ENCODE measurements at places on chromosomes 5 and 9. TPM values are rescaled to one million over a fixed set of nuclear protein-coding genes. Genes with fewer than 3 reads are reported as not detected.
A peak's percentile ranks its signal among the peaks of the same experiment; 100 is the strongest.

Gene SLC6A19
- 0.50 TPM for total RNA-seq

DNA sequence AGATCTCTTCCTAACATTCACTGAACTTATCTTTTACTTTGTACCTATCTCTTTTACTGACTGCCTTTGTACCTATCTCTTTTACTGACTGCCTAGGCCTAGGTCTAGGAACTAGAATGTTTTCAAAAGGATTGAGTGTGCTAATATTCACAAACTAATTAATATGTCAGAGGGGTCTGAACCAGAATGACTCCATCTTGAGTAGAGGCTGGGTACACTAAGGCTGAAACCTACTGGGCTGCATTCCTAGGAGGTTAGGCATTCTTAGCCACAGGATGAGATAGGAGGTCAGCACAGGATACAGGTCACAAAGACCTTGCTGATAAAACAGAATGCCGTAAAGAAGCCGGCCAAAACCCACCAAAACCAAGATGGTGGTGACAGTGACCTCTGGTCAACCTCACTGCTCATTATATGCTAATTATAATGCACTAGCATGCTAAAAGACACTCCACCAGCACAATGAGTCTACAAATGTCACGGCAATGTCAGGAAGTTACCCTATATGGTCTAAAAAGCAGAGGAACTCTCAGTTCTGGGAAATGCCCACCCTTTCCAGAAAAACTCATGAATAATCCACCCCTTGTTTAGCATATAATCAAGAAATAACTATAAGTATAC, 2.5 kb upstream of the RHOBTB3 start:
- peaks cover 85% of the 10 kb centered on the region for H3K4me1 ChIP-seq
- H3K4me3 ChIP-seq: no peak overlapping the region
- H3K27me3 ChIP-seq: peaks cover 11% of the 10 kb centered on the region

GRCh38 chr9:34125681-34126206, 754 bp downstream of the DCAF12 start:
- peak; percentile 62 for DNase-seq
- H3K4me3 ChIP-seq: peak overlapping the region; percentile 90
- no peaks in the 10 kb centered on the region for H3K27me3 ChIP-seq
- no peaks in the 10 kb centered on the region for H3K36me3 ChIP-seq

GRCh38 chr9:89621031-89621430, 16.2 kb downstream of the GADD45G start:
- H3K4me1 ChIP-seq: no peaks in the 10 kb centered on the region
- H3K4me3 ChIP-seq: no peak overlapping the region
- no peak overlapping the region for H3K27ac ChIP-seq
- H3K27me3 ChIP-seq: no peaks in the 10 kb centered on the region

Gene PCAT7
- not detected for total RNA-seq

- H3K4me1 ChIP-seq: no peaks in the 10 kb centered on the region
- no peak for DNase-seq
Measured at GRCh38 chr5:173340451-173340850, 12.2 kb upstream of the STC2 start.

GRCh38 chr9:134880484-134881312, at the start of gene FCN2:
TSS of gene FCN2 (plus strand) at chr9:134880810. CDS start at chr9:134880822, 12 bp downstream.
- H3K4me3 ChIP-seq: no peak within 1 kb of the TSS
- no peaks in the 10 kb centered on the region for H3K27me3 ChIP-seq
- no peaks in the 10 kb centered on the region for H3K36me3 ChIP-seq
- no peaks in the 10 kb centered on the region for H3K4me1 ChIP-seq
- DNase-seq: no peak

DNA sequence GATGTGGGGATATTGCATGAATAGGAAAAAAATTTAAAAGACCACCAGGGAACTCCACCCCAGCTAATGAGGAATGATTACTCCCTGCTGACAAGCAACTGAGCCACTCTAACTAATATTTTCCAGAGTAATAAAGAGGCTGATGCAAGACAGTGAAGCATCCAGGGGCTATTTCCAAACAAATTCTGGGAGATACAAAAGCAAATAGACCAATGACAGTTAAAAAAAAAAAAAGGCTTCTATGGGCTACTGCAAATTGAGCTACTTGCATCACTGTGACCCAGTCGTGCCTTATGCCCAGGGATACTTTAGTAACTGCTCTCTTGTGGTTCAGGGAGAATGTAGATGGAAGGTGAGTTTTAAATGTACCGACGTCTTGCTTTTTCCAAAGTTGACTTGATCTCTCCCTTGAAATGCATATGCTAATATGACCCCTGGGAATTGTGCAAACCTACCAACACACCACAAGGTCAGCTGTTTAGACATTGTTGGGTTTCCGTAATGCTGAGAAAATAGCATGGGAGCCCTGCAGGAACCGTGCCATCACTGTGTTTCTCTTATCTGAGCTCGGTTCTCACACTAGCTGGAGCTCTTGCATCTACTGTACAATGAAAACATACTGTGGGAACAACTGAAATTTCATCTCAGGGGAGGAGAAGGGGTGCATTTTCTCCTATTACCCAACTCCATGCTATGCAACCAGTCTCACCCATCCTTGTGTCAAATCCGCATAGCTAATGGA, 250.6 kb upstream of the MAP3K1 start:
- H3K27ac ChIP-seq: no peak overlapping the region
- no peaks in the 10 kb centered on the region for H3K27me3 ChIP-seq
- no peaks in the 10 kb centered on the region for H3K36me3 ChIP-seq
- H3K4me3 ChIP-seq: no peak overlapping the region
- peaks cover 9% of the 10 kb centered on the region for H3K4me1 ChIP-seq

DNA sequence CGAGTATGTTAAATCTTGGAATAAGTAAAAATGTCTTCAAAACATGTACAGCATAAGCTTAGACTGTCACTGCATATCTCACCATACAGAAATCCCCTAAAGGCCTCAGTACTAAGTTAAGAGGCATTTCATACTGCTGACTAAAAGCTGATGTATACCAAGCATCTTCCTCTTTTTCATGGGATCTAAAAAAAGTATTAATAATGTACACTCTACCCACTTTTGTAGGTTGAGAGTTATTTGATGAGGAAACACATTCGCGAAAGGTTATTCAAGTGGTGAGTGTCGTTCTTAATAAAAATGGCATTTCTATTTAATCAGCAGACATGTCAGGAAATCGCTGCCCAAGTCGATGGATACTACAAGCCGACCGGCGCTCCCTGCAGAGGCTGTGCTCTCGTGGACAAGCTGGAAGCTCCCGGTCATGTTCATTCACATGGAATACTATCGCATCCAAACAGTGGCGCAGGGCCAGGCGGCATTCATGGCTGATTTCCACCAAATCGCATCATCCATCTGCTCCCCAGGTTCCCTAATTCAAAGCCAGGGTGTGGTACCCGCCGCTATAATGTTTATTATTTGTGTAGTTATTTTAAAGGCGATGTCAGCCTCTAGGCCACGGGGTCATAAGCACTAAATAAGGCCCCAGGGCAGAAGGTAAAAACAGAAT, 724 bp downstream of the SGTB start:
- no peaks in the 10 kb centered on the region for H3K27me3 ChIP-seq
- H3K4me3 ChIP-seq: peak overlapping the region; percentile 99
- H3K4me1 ChIP-seq: peaks cover 24% of the 10 kb centered on the region
- DNase-seq: peak; percentile 86
- H3K27ac ChIP-seq: peak overlapping the region; percentile 88

- H3K4me1 ChIP-seq: peaks cover 2% of the 10 kb centered on the region
- H3K27me3 ChIP-seq: no peaks in the 10 kb centered on the region
- H3K27ac ChIP-seq: no peak overlapping the region
- H3K4me3 ChIP-seq: no peak overlapping the region
- DNase-seq: no peak
- no peaks in the 10 kb centered on the region for H3K36me3 ChIP-seq
Measured at GRCh38 chr5:140101179-140101578, 12.7 kb upstream of the PURA start.

Gene AFAP1L1
- total RNA-seq: 19.3 TPM

Gene SKP2
- total RNA-seq: 15.0 TPM

Gene ALDH7A1
- 14.0 TPM for total RNA-seq

Gene IFNA2
- not detected for total RNA-seq

Gene WDR31
- 0.67 TPM for total RNA-seq

Gene CNTNAP3B
- 13.7 TPM for total RNA-seq

Gene EGR1
- 2.8 TPM for total RNA-seq

Data from spleen (tissue), 13 donors.